ENCODE measurements at places on chromosomes 12 and 14.

GRCh38 chr12:59040656-59041055 lies 120.4 kb upstream of the LRIG3 start:
- no peak for DNase-seq

DNA sequence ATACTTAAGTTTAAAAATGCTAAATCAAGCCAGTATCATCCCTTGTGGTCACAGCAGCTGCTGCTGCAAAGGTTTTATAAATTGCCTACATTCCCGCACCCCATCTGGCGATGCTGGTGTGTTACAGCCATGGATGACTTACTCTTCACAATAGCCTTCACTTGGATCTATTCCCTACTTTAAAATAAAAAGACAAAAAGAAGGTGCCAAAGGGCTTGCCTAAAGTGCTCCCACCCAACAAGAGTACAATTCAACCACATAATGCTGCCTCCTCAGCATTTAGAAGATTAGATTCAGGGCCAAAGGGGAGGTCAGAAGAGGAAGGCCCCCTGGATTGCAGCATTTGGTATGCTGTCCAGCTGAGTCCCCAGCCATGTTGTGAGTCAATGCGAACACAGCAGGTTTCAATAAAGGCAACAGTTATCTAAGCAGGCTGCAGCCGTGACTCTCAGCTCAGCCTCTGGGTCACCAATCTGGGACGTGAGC lies 176.1 kb downstream of the DAD1 start:
- no peak for DNase-seq

DNA sequence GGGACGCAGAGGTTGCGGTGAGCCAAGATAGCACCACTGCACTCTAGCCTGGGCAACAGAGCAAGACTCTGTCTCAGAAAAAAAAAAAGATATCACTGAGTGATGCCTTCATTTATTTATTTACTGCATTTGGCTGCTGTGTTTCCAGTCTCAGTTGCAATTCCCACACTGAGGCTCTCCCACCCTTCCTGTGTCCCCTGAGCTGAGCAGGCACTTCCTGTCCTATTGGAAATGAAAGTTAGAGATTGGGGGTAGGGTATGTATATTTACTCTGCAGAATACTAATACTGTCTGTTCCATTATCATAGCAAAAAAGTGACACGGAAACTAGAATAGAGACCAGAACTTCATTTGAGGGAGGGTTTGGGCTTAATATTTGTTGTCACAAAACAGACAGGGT lies 1.6 kb upstream of the RBMS2 start:
- DNase-seq: no peak

DNA sequence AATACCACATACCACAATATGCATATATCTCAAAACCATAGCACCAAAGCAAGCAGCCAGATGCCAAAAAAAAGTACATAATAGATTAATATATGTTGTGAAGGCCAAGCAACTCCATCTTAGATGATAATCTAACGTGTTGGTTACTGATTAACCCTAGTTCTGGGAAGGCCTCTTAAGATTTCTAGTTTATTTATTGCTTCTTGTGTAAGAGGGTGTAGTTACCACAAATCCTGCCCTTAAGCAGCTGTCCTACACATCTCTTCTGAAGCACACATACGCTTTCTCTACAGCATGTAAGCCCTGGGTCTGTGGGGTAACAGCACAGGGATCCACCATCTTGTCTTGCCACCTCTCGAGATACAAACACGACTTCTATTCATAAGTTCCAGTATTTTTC lies 236.8 kb upstream of the AVPR1A start:
- no peak for DNase-seq

GRCh38 chr12:53180220-53180930 lies at the start of the genes CSAD and ZNF740:
TSS of gene CSAD (minus strand) at chr12:53180925. CDS start at chr12:53173470, 7,455 bp downstream.
TSS of gene ZNF740 (plus strand) at chr12:53180722. CDS start at chr12:53181984, 1,262 bp downstream.
- DNase-seq: peak; percentile 97

GRCh38 chr14:64683264-64683663 lies 21.0 kb upstream of the PLEKHG3 start:
- DNase-seq: no peak

DNA sequence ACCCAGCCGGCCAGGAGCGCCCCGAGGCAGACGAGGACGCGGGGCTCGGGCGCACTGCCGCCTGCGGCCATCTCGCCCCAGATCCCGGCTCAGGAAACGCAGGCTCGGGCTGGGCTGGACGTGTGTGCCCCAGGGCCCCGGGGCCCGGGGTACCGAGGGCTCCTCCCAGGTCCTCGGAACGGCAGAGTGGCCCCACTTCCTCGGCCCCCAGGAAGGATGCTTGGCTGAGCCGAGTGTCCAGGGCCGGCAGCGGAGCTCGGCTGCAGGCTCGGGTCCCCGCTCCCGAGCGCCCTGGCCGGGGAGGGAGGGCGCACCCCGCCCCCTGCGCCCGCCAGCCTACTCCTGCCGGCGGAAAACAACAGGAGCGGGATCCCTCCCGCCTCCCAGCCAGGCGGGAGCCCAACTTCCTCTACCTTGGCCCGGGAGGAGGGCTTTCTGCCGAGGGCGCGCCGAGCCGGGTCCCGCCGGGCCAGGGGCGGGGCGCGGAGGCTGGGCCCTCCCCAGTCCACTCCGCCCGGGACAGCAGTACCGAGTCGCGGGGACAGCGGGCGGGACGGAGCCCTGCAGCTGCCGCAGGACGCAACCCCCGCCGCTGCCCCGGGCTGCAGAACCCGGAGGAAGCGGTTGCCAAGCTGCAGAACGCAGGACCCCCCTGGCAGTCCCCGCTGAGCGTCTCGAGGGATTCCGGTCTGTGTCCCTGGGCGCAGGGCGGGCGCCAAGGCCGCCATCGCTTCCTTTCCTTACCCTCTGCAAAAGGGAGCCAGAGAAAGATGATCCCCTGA lies at the start of gene VSIG10:
Gene VSIG10 (minus strand): TSS at position 411 of the 782 bp plus-strand sequence. CDS start 340 bp downstream, at position 71.
- DNase-seq: peak; percentile 67

GRCh38 chr12:25817166-25817565 lies 141.3 kb upstream of the RASSF8 start:
- no peak for DNase-seq

- DNase-seq: no peak
Measured at GRCh38 chr12:51686727-51687126, 95.7 kb downstream of the SCN8A start.

DNA sequence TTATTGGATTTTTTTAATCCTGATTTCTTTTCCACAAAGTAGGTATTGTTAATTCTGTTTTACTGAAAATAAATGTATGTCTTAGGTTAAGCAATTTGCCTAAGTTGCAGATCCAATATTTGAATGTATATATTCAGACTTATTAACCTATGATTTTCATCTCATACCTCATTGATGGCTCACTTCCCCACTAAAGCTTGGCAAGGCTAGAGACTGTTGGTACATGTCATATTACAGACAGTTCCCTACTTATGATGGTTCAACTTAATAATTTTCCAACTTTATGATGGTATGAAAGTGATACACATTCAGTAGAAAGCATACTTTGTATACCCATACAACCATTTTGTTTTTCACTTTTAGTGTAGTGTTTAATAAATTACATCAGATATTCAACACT lies 33.2 kb upstream of the KCNH3 start:
- DNase-seq: no peak

GRCh38 chr14:71320734-71321573 lies 413.7 kb downstream of the PCNX1 start:
- no peak for DNase-seq

DNA sequence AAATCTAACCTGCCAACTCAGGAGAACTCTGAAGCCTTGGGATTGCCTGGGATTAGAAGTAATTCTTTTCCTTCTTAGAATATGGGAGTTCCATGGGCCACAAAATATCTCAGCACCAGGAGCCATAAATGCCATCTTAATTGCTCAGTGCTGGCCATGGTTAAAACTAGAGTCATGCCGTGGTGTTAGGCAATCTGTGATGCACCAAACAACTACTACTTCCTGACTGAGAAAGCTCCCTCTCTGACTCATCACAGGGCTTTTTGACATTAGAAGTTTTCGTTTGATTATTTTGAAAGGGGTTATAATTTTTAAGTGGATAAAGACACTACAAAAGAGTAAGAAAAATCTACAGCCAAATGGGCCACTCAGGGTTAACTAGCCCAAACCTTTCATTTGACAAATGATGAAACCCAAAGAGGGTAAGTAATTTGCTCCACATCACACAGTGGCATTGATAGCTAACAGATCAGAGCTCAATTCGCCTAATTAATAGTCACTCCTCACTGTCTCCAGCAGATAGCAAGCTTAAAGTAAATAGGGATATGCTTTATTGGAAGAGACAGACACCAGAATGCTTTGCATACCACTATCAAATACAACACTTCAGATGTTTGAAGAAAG lies 377.3 kb downstream of the EMP1 start:
- no peak for DNase-seq

GRCh38 chr14:58697266-58697929 lies 59.6 kb downstream of the DACT1 start:
- DNase-seq: no peak

DNA sequence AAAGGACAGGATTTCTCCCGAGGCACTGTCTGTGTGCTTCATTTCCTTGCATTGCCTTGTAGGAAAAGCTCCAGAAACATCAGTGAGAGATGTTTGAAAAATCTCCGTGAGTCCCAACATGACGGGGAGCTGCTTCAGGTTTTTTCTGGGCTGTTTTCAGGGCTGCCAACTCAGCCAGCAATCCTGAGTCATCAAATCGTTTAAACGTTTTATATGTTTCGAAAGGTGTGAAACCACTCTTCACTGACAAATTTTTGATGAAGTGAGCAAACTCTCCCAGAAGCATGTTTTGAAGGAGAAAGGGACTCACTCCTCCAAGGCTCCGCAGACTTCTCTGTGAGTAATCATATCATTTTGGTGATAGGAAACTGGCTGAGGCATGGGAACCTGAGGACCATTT lies 240.5 kb downstream of the TMEM132C start:
- no peak for DNase-seq

DNA sequence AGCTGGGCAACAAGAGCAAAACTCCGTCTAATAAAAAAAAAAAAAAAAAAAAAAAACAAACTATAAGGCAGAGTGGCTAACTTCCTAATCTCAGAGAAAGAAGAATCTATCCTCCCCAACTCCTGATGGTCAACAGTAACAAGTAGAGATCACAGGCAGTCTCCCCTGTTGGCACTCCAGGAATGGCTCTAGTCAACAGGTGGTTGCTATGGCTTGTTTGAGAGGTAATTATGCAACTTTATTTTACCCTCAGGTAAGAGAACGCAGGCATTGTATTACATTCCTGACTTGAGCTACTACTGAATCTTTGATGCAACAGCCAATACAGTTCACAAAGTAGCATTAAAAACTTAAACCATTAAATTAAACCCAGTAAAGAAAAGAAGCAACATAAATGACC lies 180.3 kb downstream of the DICER1 start:
- DNase-seq: no peak

GRCh38 chr12:128077211-128077916 lies 189.6 kb upstream of the TMEM132C start:
- DNase-seq: no peak

DNA sequence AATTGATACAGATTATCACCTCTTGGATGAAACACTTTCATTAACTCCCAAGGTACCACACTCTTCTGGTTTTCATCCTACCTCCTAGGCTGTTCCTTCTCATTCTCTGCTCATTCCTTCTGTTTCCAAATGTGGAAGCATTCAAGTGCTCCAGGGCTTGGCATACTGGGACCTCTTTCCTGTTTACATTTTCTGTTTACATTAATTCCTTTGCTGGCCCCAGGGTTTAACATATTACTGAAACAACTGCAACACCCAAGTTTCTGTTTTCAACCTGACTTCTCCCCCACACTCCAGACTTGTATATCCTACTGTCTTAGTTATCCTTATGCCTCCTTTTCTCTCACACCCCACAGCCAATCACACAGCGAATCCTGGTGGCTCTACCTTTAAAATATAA lies 386.3 kb upstream of the GARIN6 start:
- DNase-seq: no peak

GRCh38 chr14:92464716-92465115 lies 48.9 kb upstream of the RIN3 start:
- no peak for DNase-seq

DNA sequence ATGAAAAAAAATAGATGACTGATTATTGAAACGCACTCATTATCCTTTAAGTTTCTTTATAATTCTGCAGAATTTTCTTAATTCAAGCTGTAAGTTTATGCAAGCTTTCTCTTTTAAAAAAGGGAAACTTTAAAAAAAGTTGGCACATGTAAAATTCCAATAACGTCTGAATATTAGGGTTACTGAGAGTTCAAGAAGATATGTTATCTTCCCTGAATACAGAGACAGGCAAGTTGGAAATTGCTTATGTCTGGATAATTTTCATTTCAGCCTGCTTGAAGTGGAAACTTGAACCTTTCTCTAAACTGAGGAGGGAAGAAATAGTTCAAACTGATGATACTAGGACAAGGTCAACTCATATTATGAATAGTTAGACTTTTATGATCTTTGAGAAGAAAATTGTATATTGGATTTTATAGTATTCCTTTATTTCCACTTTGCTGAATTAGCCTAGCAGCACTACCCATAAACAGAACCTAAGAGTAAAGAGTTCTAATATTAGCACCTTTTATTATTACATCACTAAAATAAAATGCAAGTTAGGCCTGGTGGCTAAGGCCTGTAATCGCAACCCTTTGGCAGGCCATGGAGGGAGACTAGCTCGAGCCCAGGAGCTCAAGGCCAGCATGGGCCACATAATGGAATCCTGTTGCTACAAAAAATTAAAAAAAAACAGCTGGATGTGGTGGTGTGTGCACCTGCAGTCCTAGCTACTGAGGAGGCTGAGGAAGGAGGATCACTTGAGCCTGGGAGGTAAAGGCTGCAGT lies 288.0 kb downstream of the TRHDE start:
- DNase-seq: no peak

GRCh38 chr12:120965534-120966091 lies 12.7 kb upstream of the HNF1A start:
- no peak for DNase-seq

DNA sequence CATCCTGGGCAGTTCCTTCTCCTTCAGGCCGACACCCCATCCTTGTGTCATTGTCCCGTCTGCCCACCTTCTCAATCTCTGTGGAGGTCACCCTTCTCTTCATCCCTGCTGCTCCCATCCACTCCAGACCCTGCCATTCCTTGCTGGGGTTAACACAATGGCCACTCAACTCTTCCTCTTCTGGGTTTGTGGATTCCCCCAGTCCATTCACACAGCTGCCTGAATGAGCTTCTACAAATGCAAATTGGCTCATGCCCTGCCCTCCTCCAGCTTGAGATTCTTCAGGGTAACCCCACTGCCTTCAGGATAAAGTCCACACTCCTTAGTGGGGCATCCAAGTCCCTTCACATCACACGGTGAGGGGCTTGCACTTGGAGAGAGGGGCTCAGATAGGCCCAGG lies 17.2 kb upstream of the PRMT8 start:
- DNase-seq: no peak

- DNase-seq: no peak
Measured at GRCh38 chr14:55265197-55265596, 6.0 kb upstream of the FBXO34 start.
